ENCODE measurements at places on chromosomes 1 and 21.

DNA sequence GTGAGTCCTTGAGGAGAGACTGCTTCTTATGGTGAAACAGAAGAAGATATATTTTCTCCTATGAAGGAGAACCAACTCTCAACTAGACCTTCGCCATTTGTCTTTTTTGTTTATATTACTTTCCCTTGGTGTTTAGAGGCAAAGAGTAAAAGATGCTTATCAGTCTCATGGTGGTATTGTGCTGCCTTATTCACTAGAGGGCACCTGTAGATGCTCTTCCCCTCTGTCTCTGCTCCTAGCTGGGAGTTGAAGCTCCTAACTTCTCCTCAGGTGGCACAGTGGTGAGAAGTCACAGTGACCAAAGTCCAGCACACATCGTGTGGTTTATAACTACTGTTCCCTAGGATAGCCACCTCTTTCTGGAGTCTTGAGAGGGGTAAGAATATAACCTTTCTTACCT, 1359.6 kb downstream of the PLA2G4A start:
- no peak for DNase-seq

GRCh38 chr1:115173151-115173550, 83.8 kb upstream of the TSPAN2 start:
- no peak for DNase-seq

- no peak for DNase-seq
These were observed 45.9 kb downstream of the RAP1A start for GRCh38 chr1:111665497-111665896.

- no peak for DNase-seq
These were observed 169.7 kb downstream of the TOMM20 start for GRCh38 chr1:234958706-234959657.

GRCh38 chr21:43861706-43862105, 3.3 kb upstream of the AGPAT3 start:
- no peak for DNase-seq

- no peak for DNase-seq
These were observed 3.6 kb upstream of the MXRA8 start for GRCh38 chr1:1361982-1362423.

DNA sequence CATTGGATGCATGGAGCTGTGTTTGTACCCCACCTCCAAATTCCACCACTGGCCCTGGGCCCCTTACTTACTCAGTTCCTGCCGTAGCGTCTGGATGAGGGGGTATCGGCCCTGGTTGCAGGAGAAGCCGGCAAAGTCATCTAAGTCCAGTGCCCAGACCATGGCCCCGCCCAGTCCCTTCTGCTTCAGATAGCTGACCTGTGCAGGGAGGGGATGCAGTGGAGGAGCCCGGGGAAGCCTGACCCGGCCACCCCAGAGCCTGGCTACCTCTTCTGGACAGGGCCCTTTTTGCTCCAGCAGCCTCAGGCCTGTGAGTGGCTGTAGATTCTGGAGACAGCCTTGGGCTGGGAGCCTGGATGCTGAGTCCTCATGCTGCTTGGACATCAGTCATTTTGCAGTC, 11.8 kb downstream of the CHIT1 start:
- DNase-seq = no peak

DNA sequence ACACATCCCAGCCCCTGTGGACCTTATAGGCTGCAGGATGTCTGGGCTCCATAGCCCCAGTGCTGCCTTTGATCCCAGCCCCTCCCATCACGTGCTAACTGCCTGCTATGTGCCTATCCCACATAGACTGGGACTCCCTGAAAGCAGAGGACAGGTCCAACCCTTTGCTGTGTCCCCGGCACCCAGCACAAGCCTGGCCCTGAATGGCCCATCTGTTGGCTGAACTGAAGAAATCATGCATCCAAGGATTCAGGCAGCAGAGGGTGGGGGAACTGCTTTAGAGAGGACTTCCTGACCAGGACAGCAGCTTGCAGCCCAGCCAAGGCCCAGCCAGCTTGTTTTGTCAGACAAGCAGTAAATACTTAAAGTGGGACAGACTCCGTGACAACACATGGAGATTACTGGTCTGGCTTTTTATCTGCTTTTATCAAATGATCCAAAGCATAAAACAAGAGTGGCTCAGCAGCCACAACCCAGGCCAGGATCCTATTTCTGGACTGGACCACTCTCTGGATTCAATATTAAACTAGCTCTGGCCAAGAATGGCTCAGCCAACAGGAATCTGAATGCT, 69.3 kb downstream of the GLIS1 start:
- DNase-seq = no peak

GRCh38 chr1:164635803-164636731, 77.1 kb downstream of the PBX1 start:
- DNase-seq = no peak

- peak; percentile 71 for DNase-seq
These were observed 17.0 kb downstream of the LPGAT1 start for GRCh38 chr1:211813590-211813989.

DNA sequence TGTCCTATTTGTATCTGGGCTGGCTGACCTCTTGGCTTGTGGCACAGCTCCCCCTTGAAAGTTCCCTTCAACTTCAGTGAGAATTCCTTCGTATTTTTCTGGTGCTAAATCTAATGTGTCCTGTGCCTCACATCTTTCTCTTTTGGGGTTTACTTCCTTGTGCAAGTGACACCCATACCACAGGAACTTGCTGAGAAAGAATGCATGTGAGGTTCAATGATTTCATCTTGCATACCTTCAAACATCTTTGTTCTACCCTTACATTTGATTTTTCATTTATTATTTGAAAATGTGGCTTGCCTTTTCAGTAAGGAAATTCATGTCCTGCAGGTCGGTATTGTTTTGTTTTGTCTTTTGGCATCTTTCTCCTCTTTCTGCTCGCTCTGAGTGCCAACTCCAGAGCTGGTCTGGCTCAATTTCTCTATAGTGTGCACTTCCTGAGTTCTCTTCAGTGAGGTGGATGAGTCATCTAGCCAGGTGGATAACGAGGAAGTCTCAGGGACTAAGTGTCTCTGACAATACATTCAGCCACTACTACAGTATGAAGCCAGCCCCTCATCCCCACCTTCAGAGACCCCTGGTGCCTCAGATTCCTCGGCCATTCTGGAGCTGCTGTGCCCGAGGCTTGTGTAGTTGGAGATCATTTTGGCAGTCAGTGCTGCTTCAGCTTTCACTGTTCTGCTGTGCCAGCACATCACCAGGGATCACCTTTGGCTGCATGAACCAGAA, 59.5 kb downstream of the RIPK4 start:
- no peak for DNase-seq

- no peak for DNase-seq
These were observed 45.3 kb downstream of the URB2 start for GRCh38 chr1:229671310-229671709.

DNA sequence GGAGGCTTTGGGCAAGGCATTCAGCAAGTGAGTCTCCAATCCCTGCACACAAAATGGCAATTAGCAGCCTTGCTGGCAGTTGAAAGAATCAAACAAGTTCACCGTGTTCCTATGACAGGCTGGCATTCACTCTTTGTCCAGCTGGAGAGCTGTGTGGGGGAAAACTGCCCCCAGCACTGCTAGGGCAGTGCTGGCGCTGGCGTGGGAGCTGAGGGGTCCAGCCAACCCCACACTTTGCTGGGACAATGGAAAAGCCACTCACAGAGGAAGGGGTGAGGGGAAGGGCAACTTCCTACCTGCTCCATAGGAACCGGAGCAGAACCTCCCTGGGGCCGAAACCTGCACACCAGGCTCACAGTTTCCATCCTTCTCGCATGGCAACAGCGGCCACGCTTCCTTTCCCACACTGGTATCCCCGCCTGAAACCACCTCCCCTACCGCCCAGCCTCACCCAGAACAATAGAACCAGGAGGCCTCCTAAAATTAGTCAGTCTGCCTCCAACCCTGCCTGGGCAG, 26.7 kb upstream of the KCNN3 start:
- peak; percentile 40 for DNase-seq

DNA sequence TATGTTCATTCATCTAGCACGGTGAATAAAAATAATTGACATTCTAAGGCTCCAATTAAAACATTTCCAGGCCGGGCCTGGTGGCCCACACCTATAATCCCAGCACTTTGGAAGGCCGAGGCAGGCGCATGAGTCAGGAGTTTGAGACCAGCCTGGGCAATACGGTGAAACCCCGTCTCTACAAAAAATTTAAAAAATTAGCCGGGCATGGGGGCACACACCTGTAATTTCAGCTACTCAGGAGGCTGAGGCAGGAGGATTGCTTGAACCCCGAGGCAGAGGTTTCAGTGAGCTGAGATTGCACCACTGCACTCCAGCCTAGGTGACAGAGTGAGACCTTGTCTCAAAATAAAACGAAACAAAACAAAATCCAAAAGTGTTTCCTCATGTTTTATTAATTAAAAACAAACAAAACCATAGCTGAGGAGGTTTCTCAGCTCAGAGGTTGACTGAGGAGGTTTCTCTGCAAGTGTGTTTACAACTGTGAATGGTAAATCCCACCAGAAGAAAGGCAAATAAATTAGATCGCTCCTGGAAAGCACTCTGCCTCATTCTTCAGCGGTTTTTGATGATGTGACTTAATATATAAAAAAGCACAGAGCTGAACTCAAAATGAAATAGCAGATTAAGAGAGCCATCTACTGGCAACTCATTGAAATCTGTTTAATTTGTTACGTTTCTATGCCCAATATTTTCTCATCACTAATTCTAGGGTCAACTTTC, 37.7 kb upstream of the ATG4C start:
- no peak for DNase-seq

DNA sequence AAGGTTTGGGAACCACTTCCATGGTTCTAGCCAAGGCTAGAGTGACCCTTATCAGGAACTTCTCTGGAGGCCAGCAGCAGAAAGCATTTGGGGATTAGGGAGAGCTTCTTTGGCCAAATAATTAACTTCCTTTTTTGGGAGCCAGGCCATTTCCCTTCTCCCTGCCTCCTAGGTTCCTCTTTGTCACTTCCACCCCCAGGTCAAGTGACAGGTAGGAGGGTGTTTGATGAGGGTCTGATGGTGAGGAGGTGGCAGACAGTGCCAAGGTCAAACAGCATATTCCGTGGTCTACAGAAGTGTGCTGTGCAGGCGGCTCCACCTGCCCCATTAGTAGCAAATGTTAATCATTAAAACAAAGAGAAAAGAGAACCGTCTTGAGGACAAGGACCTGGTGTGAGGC, 1.9 kb upstream of the KCNA10 start:
- DNase-seq = no peak

DNA sequence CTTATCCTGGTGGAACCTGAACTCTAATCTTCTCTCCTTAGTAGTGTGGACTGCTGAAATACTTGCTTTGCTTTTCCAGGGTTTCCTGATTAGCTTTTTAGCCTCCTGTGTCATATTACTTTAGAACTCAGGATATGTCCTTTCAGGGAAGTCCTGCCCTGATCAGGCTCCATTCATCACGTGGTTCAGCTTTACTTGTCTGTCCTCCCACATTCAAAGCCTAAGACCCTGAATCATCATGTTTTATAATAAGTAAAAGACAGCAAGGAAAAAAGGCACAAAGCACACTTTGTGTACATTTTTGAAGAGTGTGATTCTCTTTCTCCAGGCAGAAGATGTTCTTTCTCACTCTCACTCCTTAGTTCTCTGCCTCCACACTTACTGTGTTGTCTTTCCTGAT, 70.6 kb downstream of the PATJ start:
- DNase-seq = no peak

DNA sequence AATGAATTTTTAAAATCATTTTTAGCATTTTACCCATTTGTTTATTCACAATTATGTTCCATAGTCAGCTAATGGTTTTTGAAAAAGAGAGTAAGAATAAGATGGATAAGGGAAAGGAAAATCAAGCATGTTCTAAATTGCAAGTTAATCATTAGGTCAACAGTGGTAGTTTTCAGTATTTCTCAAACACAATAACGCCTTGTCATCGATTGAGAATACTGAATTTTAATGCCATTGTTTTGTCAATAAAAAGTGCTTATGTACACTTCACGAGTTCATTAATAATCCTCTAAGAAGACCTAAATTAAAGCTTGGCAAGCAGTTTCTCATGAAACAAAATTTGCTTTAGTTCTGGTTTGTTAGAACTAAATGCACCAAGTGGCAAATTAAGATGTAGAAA, 100.3 kb downstream of the RERE start:
- DNase-seq = no peak

GRCh38 chr1:81554534-81554933, 246.2 kb upstream of the ADGRL2 start:
- DNase-seq = no peak

GRCh38 chr1:173420330-173420806, 56.8 kb upstream of the PRDX6 start:
- peak; percentile 66 for DNase-seq

DNA sequence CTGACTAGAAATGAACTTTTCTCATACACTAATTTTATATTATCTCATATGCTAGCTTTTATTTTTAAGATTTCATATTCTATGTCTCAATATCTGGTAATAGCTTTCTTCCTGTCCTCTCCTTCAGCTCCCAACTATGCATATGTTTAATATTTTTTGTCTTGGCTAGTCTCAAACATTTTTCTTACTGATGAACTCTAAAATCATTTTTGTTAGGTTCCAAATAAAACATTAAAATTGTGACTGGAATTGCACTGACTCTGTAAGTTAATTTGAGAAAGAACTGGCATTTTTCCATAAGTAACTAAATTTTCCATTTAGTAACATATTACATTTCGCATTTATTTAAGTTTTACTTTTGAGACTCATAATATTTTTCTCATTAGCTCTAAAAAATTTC, 368.5 kb upstream of the DPYD start:
- no peak for DNase-seq

DNA sequence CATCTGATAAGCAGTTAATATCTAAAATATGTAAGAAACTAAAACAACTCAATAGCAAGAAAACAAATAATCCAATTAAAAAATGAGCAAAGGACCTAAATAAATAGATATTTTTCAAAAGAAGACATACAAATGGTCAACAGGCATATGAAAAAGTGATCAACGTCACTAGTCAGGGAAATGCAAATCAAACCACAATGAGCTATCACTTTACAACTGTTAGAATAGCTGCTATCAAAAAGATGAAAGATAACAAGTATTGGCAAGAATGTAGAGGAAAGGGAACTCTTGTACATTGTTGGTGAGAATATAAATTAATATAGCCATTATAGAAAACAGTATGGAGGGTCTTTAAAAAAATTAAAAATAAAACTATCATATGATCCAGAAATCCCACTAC, 40.7 kb upstream of the NEK7 start:
- no peak for DNase-seq

GRCh38 chr1:193533853-193534252, 347.4 kb upstream of the B3GALT2 start:
- DNase-seq = no peak

DNA sequence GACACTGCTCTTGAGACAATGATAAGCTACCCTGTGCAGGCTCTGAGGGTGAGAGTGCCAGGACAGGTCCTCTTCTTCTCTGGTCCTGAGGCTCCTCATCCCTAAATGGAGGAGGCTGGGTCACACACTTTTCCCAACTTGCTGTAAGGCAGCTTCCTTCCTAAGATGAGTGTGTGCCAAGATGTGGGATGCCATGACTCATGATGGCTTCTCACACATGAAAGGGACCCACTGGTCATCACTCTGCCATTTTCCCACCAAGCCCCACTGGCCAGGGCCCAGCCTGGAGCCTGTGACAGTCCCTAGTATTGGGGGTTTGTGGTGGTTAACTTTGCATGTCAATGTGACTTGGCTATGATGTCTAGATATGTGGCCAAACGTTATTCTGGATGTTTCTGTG, 54.4 kb downstream of the CNIH3 start:
- DNase-seq = no peak

All from upper lobe of right lung (tissue), 1 donor.